ENCODE measurements at places on chromosomes 4 and X.

- DNase-seq, result no peak
Observed at GRCh38 chr4:85489273-85489981, 14.5 kb downstream of the ARHGAP24 start.

GRCh38 chr4:99861120-99861905 lies 32.9 kb downstream of the LAMTOR3 start:
- DNase-seq, result no peak

GRCh38 chr4:67428819-67429218 lies 116.5 kb downstream of the CENPC start:
- no peak for DNase-seq

- DNase-seq, result no peak
Observed at GRCh38 chr4:26083987-26084386, 170.0 kb downstream of the SMIM20 start.

DNA sequence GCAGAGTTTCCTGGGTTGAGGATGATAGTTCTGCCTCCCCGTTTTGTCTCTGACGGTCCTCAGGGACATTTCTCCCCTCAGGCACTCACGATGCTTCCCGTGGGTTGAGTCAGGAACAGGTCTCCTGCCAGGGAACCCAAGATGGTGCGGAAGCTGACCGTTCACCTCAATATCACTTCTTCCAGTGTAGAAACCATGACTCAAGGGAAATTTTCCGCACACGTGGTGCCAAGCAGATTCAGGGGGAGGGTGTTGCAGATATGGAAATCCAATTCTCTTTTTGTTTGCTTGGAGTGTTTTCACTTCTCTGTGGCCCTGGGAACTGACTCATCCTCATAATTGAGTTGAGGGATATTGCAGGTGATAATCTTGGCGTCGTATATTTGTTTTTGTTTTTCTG lies 46.7 kb downstream of the CXorf49B start:
- no peak for DNase-seq
